ENCODE measurements at places on chromosomes 3 and 15.

DNA sequence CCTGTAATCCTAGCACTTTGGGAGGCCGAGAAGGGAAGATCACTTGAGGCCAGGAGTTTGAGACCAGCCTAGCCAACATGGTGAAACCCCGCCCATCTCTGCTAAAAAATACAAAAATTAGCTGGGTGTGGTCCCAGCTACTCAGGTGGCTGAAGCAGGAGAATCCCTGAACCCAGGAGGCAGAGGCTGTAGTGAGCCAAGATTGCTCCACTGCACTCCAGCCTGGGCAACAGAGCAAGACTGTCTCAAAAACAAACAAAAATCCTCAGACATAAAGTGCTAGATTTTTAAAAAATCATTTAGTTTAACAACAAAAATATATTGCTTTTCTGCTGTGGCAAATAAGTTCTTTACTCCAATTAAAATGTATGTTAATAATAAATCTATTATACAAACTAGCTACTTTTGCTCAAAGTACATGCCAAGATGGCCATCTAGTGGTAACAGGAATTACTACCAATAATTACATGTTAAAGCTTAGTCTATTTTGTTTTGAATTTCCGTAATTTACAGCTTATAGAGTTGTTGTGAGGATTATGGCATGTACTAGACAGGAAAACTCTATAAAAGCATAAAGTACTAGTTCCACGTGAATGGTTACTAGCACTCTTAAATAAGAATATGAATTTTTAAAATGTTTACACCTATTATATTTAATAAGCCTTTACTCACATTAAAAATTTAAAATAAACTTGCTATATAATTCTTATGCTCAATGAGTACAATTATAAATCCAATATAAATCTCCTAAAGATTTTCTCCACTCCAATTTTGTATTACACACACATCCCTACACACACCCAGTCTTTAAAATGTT is 39.0 kb downstream of the GABPB1 start:
- no peak for DNase-seq

DNA sequence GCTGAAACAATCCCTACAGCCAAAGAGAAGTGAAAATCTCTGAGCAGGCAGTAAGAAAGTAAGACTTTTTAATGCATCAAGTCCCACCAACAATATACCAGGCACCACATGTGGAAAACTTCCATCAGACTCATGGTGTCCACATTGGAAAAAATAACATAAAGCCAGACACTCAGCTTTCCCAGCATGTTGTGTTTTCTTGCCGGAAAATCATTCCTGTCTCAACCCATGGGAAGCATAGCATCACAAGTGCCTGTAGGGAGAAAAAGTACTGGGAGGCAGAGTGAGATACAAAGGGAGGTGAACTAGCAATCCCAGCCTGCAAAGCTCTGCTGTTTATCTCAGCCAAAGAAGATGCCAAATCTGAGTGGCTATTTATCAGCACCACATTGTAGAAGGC is 868.9 kb downstream of the SI start:
- no peak for DNase-seq

DNA sequence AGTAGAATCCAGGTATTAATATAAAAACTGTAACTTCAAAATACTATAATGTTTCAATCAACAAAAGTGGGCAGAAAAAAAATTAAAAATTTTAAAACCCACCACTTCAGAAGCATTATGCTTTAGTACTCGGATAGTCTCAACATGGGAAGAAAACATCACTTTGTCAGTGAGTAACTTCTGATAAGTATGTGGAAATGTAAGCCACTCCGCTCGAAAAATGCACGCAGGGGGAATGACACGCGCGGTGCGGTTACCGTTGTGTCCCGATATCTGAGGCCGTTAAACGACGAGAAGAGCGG is 656 bp downstream of the NGLY1 start:
- no peak for DNase-seq

GRCh38 chr15:86645925-86646500 is 566.3 kb downstream of the AGBL1 start:
- no peak for DNase-seq

DNA sequence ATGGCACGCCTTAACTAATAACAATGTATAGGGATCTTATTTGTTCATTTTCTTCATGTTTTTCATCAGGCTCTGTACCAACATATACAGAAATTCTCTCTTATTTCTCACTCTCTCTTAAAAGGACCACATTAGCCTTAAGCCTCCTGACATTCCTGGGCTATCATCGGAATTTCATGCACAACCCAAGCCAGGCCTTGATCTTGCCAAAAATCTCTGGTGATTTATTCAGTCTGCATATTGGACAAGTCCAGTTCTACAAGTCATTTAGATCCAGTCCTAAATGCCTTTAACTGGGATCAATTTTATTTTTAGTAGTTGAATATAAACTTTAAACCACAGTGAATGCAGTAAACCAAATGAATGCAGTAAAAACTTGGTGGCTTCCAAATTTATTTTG is 385.4 kb downstream of the MECOM start:
- DNase-seq = no peak

DNA sequence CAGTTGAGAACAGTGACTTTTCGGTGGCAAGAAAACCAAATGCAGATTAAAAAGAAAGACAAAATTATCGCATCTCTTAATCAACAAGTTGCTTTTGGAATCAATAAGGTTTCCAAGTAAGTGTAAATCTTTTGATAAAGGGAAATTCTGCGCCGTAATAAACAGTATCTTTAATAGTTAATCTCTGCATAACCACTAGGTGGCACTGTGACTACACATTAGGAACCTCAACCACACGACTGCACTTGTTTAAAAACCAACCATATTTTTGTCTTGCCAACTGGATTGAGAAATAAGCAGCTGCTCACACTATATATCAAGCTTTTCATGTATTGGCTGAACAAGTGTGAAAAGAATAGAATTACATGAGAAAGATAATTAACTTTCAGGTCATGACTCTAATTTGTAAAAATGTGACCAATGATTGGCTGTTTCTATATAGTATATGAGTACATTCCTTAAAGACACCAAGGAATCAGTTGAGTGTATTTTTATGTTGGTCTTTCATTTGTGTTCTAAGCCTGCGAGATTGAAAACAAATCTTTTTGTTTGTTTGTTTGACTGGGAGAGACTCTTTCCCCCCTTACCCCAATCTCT is 72.7 kb downstream of the DZIP3 start:
- peak; percentile 20 for DNase-seq

DNA sequence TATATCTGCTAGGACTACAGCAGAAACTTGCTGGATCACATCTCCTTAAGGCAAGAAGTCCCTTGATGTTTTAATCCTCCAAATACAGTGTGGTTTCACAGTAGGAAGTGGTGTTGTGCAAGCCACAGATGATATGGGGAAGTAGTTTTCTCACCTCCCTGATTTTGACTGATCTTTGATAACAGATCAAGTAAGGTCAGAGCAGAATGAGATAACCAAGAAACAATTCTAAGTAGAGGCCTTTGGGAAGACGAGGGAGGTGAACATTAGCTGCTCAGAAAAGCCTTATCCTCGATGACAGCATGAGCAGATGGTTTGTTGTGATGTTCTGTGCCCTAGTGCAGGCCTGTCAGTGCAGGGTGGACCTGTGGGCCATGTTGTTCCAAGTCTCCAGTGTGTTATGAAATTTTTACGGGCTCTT is 61.3 kb downstream of the RIOX2 start:
- no peak for DNase-seq

DNA sequence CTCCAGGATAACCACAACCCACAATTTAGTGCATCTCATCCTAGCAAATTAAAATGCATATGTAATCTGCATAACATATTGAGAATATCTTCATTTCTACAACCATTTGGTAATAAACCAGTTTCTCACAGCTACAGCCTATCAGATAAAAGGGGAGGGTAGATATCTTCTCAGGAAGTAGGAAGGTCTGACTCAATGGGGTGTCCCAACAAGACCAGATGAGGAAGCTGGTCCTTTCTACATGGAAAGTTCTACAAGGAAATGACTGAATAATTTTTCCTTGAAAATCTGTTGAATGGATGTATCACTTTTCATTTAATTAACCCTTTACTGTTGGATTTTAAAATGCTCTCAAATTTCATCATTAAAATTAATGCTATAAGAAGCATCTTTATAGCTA is 17.4 kb upstream of the TMPRSS7 start:
- DNase-seq = no peak

- no peak for DNase-seq
Observed at GRCh38 chr3:167837466-167837865, 101.9 kb downstream of the SERPINI1 start.

GRCh38 chr3:45715945-45716344 is 26.7 kb downstream of the SACM1L start:
- no peak for DNase-seq

DNA sequence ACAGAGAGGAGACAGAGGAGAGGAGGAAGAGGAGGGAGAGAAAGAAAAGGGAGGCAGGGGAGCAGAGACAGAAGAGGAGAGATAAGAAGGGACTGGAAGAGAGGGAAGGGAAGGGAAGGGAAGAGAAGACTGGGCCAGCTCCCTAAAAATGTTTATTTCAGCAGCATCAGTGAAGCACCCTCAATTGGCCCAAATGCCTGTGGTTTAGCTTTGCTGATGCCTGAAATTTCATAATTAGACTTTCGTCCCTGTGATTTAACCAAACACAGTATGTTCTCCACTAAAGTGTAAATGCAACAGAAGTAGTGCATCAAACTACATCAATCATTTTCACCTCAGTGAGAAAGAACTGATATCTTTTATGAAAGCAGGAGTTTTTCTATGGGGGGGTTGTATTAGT is 55.9 kb downstream of the NOX5 start:
- no peak for DNase-seq

DNA sequence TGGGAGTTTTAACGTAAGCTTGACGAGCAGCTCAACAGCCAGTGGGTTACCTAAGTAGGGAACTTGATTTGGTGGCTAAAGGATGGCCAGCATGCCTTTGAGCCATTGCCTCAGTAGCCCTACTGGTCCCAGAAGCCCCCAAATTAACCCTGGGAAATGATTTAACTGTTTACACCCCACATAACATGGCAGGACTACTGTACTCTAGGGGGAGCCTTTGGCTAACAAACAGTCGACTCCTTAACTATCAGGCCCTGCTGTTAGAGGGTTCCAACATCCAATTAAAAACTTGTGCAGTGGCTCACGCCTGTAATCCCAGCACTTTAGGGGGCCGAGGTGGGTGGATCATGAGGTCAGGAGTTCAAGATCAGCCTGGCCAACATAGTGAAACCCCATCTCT is 9.4 kb upstream of the SMCO1 start:
- DNase-seq = no peak

- DNase-seq = no peak
Observed at GRCh38 chr15:63025460-63025859, 17.1 kb upstream of the TPM1 start.

DNA sequence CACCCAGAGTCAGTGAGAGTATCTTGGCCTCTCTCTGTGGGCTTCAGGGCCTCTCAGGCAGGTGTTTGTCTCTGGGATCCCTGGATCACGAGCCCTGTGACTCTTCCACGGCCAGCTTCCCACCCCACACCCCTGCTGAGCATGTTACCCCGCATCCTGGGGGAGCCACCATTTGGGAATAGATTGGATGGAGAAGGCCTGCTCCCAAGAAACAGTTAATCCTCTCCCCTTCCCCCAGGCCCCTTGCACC is 15.5 kb upstream of the SRP14 start:
- DNase-seq = no peak
